ENCODE measurements at places on chromosomes 16 and 17.

DNA sequence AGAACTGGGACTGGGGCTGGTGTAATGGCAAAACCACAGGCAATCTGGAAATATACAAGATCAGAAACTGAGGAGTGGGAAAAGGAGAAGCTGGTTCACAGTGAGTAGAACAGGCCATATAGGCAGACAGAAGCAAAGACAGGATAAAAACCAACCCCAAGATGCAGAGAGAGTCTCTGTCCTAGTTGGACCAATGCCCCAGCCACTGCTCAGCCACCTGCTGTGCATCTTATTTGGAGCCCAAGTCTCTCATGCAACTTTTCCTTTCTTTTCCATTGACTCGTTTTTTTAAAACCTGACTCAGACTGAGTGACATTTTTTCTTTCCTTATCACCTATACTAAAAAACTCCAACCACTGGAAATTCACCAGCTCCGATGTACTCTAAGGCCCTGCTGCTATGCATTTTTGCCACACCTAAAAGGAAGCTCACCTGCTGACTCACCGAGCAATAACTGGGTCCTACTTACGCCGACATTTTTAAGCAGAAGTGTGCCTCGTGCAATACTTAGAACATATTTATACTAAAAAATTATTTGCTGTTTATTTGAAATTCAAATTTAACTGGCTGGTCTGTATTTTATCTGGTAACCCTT is 100.8 kb upstream of the XYLT1 start:
- DNase-seq, result no peak

DNA sequence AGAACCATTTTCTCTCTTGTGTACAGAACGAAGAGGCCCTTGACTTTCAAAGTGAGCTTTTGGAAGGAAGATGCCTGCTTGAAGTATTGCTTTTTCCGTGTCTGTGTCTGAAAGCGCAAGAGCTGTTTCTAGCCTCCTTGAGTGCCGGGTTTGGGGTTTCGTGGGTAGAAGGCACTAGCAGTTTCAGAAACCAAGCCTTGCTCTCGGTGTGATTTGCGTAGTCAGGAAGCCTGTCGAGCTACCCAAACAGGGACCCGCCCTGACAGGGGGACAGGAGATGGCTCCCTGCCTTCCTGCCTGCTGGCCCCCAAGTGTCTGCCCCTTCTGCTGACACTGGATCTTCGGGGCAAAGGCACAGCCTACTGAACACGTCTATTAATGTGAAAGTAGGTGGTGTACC is 322.0 kb downstream of the MAF start:
- DNase-seq, result peak; percentile 42

DNA sequence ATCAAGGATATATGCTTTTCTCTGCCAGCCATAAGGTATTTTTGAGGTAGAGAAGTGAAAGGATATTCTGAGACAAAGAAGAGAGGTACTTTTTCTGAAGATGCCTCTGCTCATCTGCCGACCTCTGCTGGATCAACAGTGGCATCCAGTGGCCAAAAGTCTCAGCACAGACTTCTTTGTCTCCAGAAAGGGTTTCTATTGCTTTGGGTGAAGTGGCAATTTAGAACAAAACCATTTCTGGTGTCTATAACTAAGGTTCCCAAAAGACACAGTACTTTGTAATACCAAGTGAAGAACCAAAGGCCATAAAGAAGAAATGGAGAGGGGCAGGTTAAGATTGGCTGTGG is 155.2 kb upstream of the C17orf78 start:
- DNase-seq, result no peak

- no peak for DNase-seq
Observed at GRCh38 chr16:78695391-78695790, 595.9 kb downstream of the WWOX start.

- no peak for DNase-seq
Observed at GRCh38 chr16:3865241-3865640, 15.3 kb downstream of the CREBBP start.

DNA sequence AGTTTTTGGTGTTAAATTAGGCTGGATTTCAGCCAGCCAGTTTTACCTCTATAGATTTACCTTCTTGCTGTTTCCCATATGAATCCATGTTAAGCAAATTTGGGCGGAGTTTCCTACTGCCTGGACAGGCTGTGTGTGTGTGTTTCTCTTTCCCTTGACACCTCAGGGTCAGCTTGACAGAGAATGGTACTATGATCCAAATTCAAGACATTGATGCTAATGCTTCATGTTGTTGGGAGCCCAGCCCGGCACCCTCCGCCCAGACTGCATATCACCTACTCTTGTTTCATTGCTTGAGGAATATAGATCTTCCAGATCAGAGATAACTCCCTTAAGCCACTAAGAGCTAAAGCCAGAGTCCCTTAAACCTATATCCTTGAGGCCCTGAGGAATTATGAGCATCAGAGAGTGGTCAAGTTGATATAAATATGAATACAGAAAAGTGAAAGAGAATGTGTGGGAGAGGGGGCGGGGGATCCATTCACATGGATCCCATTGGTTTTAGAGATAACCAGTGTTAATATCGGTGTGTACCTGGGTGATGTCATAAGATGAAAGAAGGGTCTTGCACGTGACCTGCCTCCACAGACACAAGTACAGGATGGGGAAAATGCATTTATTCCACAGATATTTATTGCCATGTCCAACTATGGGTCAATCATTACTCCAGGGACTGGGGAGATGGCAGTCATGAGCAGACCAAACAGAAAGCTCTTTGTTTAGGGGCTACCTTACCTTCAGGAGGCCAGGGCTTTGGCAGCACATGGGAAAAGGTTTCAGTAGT is 69.7 kb downstream of the WIPI1 start:
- DNase-seq, result no peak

All from activated CD8-positive, alpha-beta memory T cell treated with anti-CD3 and anti-CD28 coated beads for 48 hours (primary cell).